ENCODE measurements at places on chromosomes 1 and 21.

GRCh38 chr1:53485478-53486394, 26.5 kb downstream of the DMRTB1 start:
- peak; percentile 36 for DNase-seq

DNA sequence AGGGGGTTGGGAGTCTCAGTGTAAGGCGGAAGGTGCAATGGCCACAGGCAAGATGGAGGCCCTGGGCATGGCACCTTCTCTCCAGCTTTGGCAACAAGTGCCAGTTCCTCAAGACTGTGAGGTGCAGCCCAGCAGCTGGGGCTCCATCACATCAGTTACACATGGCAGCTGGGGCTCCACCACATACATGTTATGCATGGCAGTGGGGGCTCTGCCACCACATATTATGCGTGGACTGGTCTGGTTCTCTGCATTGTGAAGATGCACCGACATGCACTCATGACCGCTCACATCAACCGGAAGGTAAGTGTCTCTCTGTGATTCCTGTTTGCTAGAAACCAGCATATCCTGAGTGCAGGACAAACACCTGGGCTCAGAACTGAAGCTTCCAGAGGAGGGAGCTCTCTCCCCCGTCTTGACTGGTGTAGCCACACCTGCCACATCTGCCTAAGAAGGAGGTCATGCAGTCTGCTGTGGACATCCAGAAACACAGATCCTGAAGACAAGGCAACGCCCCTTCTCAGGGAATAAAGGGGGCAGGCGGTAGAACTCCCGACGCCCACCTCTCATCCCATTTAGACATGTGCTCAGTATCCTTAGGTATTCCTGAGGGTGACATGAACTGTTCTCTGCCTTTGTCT, 104.1 kb upstream of the TMPRSS2 start:
- no peak for DNase-seq

GRCh38 chr1:185244015-185244747, 72.9 kb downstream of the IVNS1ABP start:
- DNase-seq = peak; percentile 28

GRCh38 chr21:26165331-26165730, 5.2 kb downstream of the APP start:
- DNase-seq = no peak

DNA sequence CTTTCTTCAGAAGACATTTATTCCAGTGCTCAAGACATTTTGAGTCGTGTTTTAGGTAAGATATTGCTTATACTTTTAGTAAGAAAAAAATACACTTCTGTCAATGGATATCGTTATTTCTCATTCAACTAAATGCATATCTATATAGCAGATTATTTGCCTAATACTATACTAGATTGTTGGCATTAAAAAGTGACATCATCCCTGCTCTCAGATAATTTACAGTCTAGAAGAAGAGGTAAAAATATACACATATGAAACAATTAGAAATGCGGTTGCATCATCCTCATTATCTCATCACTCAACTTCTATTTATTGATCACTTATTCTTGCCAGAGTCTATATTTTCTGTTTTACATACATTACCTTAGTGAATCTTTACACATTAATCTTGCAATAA, 367.7 kb downstream of the ADGRL2 start:
- no peak for DNase-seq

GRCh38 chr1:14367451-14367850, 231.0 kb upstream of the KAZN start:
- DNase-seq = no peak

DNA sequence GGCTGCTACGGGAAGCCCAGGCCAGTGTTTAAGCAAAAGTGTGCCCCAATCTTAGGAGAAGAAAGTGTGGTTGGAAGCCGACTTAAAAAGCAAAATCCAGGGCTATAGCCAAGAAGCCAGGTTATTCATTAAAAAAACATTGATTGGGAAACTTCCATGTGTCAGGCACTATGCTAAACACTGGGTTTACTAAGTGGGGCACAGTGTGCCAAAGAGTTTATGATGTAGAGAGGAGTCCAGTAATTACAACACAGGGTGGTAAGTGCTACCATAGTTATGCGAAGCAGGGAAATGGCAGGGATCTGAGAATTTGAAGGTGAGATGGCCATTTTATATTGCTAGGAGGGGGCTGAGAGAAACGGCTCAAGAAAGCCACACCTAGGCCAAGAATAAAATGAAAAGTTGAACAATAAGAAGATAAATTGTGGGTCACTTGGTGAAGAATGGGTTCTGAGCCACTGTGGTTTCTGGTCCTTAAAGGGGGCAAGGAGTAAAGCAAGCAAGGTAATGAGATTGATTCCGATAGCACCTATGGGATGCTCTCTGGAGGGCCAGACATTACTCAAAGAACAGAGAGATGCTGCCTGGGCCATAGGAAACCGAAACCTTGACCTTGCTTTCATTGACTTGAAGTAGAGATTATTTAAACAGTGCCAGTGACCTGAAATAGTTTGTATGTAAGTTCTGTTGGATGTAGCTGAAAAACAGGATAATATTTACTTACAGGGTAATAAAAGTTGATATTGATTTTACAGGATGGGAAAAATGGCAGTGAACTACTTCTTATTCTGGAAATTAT, 177.8 kb downstream of the GIPC2 start:
- DNase-seq = no peak

- DNase-seq = peak; percentile 18
Measured at GRCh38 chr1:11918799-11919519, 7.3 kb downstream of the KIAA2013 start.

GRCh38 chr1:36572906-36573305, 90.2 kb upstream of the CSF3R start:
- no peak for DNase-seq

GRCh38 chr21:42745511-42746239, 92.3 kb downstream of the PDE9A start:
- no peak for DNase-seq

DNA sequence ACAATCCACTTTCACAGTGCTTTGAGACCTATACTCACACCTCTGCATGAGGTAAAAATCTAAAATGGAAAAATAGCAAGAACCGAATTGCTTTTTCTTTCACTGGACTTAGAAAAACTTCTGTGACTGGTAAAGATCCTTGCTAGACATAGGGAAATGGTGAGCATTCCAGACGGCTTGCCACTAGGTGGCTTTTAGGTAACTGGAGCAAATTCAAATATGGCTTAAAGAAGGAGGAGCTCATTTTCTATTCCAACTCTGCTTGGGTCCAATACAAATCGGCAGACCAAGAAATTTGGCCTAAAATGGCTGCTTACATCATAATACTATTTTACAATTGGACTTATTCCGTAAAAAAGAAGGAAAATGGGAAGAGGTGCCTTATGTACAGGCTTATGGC, 977.9 kb downstream of the ADGRL2 start:
- no peak for DNase-seq

- no peak for DNase-seq
Measured at GRCh38 chr1:246152986-246153431, 354.1 kb downstream of the SMYD3 start.

DNA sequence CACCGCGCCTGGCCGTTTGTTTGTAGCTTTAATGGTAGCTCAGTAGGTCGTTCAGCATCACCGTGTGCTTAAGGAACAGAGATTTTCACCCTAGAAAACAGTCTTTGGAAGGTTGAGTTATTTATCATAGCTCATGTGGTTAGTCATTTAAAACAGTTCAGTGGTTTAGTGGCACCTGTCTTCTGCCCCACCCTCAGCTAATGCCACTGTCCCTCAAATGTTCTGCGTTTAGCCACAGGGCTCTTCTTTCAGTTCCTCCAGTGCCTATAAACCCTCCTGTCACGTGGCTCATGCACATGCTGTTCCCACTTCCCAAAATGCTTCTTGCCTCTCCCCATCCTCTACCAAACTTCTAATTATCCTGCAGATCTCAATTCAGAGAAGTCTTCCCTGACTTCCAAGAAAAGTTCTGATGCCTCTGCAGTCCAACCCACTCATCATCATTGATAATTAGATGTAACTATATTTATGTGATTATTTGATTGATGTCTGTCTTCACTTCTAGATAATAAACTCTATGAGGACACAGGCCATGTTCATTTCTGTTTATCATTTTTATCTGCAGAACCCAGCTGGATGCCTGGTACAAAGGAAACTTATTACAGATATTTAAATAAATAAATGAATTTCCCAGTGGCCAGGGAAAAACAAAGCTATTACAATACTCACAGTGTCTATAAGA, 14.4 kb upstream of the DIPK1A start:
- no peak for DNase-seq

GRCh38 chr1:23273450-23274133, 56.3 kb upstream of the HTR1D start:
- DNase-seq = peak; percentile 35

- DNase-seq = no peak
Measured at GRCh38 chr1:84360316-84360715, 38.0 kb upstream of the DNASE2B start.

DNA sequence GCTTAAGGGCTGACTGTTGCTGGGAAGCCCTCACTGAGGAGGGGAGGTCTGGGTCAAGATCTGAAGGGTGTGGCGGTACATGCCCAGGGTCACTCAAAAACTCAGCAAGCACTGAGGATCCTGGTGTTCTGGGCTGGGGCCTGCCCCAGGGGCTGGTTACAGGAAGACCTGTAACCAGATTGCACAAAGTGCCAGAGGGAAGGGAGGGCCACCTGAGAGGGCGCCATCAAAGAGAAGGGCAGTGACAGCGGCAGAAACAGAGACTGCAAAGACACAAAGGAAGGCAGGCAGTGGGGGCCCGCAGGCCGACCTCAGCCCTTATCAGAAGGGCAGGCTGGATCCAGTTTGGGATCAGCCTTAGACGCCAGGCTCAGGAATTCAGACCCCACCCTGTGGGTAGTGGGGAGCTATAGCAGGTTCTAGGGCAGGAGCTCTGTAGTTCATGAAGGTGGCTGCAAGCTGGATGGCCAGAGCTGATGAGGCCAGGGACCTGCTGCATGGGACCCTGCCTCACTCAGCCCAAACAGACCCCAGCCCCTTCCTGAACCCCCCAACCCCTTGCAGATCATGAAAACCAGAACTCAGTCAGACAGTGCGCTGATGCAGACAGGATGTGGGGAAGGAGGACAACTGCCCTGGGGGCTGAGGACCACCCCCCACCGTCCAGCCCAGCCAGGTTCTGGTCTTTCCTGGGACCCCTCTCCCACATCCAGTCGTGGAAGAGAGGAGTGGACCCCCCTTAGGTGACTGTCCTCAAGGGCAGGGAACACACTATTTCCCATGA, 3.9 kb downstream of the SH2D5 start:
- DNase-seq = no peak

DNA sequence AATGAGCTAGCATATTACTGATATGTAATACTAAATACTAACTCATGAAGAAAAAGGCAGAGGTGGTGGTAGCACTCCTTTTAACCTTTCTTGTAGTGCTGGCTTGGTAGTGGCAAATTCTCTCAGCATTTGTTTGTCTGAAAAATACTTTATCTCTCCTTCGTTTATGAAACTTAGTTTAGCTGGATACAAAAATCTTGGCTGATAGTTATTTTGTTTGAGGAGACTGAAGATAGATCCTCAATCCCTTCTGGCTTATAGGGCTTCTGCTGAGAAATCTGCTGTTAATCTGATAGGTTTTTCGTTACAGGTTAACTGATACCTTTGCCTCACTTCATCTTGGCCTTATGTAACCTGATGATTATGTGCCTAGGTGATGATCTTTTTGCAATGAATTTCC, 87.8 kb downstream of the LYPLAL1 start:
- DNase-seq = no peak

GRCh38 chr1:159468321-159468720, 28.8 kb downstream of the OR10J1 start:
- no peak for DNase-seq

DNA sequence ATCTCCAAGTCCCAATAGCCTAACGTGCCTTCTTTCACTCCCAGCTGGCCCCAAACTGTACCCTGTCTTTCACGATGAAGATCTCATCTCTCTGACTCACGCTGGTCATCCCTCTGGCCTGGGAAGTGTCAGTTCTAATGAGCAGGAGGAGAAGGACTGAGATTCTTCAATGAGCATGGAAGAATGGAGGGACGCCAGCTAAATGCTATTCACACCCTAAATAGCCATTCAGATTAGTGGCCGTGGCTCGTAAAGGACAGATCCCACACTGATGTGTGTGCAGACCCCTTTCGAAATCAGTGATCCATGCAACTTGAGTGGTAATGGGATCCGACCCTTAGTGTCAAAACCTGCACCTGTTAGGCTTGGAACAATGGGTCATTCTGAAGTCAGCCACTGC, 75.9 kb upstream of the SMYD2 start:
- DNase-seq = no peak

DNA sequence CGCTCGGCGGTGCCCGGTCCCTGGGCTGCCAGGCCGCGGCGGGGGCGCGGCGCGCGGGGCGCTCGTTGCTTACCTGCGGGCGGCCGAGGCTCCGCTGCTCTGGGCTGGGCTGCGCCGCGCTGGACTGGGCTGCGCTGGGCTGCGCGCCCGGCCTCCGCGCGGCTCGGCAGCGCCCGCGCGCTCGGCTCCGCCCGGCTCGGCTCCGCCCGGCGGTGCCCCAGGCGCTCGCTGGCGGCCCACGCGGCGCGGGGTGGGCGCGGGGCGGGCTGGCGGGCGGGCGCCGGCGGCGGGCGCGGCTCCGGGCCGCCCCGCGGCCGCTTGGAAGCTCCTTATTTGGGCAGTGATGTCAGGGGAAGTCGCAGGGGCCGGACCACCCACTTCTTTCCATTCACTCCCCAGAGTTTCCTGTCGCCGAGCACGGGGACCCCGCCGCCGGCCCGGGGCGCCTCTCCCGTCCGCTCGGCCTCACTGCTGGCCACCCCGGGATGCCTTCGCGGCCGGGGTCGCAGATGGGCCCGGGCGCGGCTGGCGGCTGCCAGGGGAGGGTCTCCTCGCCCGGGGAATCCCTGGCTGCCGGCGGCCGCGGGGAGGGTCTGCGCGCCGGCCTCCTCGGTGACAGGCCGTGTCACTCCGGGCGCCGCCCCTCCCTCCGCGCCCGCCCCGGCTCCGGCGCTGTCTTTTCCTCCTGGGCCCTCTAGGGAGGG, 177.7 kb upstream of the EDN2 start:
- DNase-seq = no peak

DNA sequence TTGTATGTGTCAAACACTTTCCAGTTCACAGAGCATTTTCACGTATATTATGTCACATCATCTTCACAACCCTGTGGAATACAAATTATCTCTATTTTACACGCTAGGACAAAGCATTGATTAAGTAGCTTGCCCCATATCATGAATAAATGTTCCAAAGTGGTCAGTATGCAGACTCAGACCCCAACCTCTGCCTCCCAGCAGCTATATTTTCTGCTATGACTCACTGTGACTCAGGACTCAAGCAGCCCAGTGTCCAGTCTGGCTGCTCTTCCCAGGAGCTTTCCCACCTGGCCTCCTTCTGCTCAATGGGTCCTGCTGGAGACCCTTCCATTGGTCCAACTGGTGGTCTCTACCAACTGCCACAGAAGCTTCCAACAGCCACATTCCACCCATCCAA, 56.0 kb upstream of the RAP1A start:
- no peak for DNase-seq

DNA sequence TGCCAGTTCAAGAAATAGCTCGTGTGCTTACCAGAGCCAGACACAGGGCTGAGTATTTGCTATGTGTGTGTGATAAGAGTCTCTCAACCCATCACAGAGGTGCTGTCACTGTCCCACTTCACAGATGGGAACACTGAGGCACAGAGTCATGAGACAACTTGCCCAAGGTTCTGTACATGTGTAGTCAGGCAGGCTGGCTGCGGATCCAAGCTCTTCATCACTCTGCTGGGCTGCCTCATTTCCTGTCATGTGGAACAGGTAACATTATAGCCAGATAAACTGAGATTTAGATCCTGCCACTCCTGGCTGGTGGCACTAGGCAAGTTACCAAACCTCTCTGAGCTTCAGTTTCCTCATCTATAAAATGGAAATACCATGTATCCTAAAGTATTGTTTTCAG, 77.8 kb downstream of the ITPKB start:
- DNase-seq = no peak

- no peak for DNase-seq
Measured at GRCh38 chr1:178941261-178941689, 70.4 kb upstream of the ANGPTL1 start.

- DNase-seq = no peak
Measured at GRCh38 chr1:186730951-186731729, 50.9 kb upstream of the PTGS2 start.

Measured in fibroblast of skin of left biceps (primary cell).